ENCODE measurements at places on chromosomes 12 and 14.

- peak; percentile 96 for DNase-seq
Measured at GRCh38 chr12:52050758-52051541, at the start of gene NR4A1. Gene NR4A1 (plus strand): TSS chr12:52051442. CDS start chr12:52054329, 2,887 bp downstream.

DNA sequence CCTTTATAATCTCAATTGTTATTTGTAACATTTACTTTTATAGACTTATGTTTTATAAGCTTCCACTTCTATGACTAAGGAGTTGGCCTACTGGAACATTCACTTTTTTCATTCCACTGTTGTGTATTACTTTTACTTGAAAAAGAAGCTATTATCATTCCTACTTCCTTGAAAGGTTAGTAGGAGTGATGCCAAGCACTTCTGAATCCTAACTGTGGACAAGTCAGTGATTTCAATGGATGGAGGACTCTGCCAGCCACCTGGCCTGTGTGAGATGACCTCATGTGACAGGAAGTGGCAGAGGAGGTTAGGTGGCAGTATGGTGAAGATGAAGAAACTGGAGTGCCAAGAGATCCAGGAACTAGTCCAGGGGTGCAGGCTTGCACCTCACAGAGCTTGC, 46.0 kb downstream of the TECPR2 start:
- DNase-seq = no peak

GRCh38 chr12:57119294-57120085, 8.3 kb upstream of the STAT6 start:
- no peak for DNase-seq

- no peak for DNase-seq
Measured at GRCh38 chr12:14852880-14853279, 9.6 kb upstream of the ART4 start.

- no peak for DNase-seq
Measured at GRCh38 chr14:27410981-27411380, 813.1 kb upstream of the NOVA1 start.

GRCh38 chr12:131312793-131313545, 359.3 kb downstream of the ADGRD1 start:
- DNase-seq = no peak

DNA sequence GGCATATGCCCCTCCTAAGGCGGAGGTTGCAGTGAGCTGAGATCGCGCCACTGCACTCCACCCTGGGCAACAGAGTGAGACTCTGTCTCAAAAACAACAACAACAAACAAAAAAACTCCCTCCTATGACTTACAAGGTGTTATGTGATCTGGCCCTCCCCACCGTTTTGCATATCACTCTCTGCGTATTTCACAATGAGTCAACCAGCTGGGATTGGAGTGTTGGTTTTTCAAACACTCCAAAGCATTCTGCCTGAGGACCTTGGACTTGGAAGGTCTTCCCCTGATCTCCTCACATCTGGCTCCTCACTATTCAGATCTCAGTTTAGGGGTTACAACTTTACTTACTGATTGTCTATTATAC, 14.0 kb downstream of the MANSC1 start:
- DNase-seq = peak; percentile 78

GRCh38 chr12:30882706-30883105, 43.8 kb upstream of the TSPAN11 start:
- peak; percentile 16 for DNase-seq

GRCh38 chr12:50690925-50691324, 73.0 kb upstream of the ATF1 start:
- DNase-seq = peak; percentile 56

- no peak for DNase-seq
Measured at GRCh38 chr12:48512855-48513254, 12.6 kb upstream of the OR8S1 start.

DNA sequence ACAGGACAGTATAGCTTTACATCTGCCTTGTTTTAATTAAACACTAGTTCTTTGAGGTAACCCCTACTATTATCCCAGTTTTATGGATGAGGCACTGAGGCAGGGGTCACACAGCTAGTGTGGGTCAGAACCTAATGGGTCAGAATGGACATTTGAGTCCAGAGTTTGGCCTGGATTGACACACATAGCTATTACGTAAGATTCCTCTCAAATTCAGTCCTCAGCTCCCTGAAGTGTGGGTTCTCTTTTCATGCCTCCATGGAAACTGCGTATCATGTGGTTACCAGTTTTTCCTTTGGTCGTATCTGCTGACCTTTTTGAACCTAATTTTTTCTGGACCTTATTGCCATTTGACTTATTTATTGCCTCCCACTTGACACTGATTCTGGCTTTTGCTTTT, 40.4 kb downstream of the PSEN1 start:
- peak; percentile 37 for DNase-seq

DNA sequence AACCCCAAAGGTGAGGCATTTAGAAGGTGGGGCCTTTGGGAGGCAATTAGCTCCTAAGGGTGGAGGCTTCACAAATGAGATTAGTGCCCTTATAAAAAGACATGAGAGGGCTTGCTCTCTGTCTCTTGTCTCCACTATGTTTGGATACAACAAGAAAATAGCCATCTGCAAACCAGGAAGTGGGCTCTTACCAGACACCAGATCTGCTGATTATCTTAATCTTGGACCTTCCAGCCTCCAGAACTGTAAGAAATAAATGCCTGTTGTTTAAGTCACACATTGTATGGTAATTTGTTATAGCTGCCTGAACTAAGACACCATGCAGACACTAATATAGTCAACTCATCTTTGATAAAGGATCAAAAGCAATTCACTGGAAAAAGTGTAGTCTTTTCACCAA, 34.4 kb downstream of the TMEM116 start:
- DNase-seq = no peak

GRCh38 chr12:67939611-67940010, 49.6 kb upstream of the IFNG-AS1 start:
- DNase-seq = no peak

- DNase-seq = peak; percentile 91
Measured at GRCh38 chr12:49055978-49056754, 4.4 kb downstream of the KMT2D start.

- peak; percentile 23 for DNase-seq
Measured at GRCh38 chr14:69501423-69501838, 16.9 kb downstream of the PLEKHD1 start.

GRCh38 chr12:122752464-122753318, at the start of gene DENR:
Gene DENR (plus strand): TSS chr12:122752824. CDS start chr12:122753702, 878 bp downstream.
- DNase-seq = peak; percentile 96

GRCh38 chr14:21860172-21860571, 186.6 kb upstream of the OR4E1 start:
- DNase-seq = peak; percentile 38

- DNase-seq = no peak
Measured at GRCh38 chr12:83214185-83214584, 527.5 kb downstream of the TMTC2 start.

DNA sequence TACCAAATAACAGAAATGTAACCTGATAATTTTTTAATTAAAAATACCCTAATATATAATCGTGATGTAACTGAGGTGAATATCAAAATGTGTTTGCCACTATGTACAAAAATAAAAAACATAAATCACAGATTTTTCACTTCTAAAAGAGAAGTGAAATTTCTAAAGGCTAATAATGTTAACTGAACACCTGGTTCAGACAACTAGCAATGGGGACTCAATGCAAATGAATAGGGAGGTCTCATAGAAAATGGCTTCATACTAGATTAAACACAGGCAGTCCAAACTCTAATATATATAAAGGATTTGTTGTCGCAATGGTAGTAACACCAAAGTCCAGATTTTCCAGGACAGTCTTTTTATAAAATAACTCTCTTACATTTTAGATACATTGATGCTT, 365.4 kb upstream of the ATP2B1 start:
- no peak for DNase-seq

- no peak for DNase-seq
Measured at GRCh38 chr12:128825835-128826234, 2.1 kb upstream of the SLC15A4 start.

DNA sequence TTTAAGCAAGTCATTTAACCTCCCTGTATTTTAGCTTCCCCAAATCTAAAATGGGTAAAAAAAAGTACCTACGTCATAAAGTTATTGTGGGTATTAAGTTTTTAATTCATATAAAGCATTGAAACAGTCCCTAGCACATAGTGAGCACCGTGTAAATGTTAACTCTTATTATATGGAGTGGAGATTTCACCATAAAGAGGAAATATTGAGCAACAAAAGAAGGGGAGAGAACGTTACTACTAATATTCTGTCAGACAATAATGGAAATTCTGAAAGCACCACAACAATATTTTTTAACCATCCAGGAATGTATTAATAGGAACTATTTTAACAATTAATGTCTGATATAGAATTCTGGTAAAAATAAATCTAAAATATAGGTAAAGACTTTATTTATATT, 7.8 kb upstream of the CD163L1 start:
- no peak for DNase-seq

- no peak for DNase-seq
Measured at GRCh38 chr12:90631591-90632212, 323.3 kb downstream of the CCER1 start.

DNA sequence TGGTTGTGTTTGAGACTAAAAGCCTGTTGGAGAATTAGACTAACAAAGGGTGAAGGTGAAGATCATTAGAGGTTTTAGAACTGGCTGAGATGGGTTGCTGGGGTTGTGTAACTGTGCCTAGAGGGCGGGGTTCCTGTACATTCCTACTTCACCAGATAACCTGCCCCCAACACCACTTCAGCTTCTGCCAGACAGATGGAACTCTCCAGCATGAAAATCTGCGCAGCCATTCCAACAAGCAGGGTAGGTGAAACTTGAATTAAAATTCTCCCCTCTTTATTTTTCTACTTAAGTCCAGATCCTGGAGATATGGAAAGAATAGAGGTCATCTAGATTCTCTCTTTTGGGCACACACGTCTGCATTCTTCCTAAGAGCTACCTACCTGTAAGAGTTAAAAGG, 6.0 kb downstream of the FOXG1 start:
- no peak for DNase-seq

GRCh38 chr14:38546932-38547551, 291.1 kb upstream of the CLEC14A start:
- no peak for DNase-seq

GRCh38 chr12:4472046-4472445, 26.4 kb upstream of the FGF6 start:
- DNase-seq = no peak

GRCh38 chr14:75236467-75236866, 42.2 kb upstream of the FOS start:
- DNase-seq = no peak

DNA sequence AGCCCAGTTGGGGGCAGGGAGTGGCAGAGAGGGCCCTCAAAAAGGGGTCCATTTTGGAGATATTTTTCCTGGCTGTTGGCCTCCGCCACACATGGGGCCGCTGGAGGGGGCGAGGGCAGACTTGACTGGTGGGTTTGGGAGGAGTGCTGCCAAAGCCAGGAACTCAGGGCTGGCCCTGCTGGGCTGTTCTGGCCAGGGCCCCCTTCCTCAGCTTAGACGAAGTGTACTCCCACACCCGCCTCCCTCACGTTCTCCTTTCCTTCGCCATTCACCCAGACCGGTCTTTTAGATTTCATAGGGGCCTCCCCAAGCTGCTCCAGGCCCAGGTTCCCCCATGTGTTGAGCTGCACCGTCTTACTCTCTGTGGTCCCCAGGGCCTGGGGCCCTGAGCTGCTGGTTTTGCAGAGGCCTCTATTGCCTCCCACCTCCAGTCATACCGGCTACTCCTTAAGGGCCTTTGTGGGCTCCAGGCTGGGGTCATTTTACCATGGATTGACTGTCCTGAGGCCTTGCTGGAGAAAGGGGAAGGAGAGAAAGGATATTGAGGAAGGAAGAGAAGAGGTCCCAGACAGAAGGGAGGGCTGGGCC, 1.3 kb downstream of the KRT7 start:
- no peak for DNase-seq

- no peak for DNase-seq
Measured at GRCh38 chr12:102946042-102946441, 11.4 kb upstream of the ASCL1 start.

DNA sequence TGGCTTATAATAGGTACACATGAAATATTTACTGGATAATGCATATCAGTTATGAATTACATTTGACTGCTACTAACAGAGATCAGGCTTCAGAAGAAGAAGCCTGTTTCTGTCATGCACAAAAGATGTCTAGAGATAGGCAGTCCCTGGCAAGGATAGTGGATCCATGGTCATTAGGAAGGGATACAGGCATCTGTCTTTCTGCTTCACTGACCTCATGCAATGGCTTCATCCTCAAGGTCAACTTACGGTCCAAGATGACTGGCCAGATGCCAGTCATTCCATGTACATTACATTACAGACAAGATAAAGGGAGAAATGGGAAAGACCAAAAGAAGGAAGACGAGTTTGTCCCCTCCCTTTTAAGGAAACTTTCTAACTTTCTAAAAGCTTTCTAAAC, 94.0 kb downstream of the NUAK1 start:
- peak; percentile 47 for DNase-seq

DNA sequence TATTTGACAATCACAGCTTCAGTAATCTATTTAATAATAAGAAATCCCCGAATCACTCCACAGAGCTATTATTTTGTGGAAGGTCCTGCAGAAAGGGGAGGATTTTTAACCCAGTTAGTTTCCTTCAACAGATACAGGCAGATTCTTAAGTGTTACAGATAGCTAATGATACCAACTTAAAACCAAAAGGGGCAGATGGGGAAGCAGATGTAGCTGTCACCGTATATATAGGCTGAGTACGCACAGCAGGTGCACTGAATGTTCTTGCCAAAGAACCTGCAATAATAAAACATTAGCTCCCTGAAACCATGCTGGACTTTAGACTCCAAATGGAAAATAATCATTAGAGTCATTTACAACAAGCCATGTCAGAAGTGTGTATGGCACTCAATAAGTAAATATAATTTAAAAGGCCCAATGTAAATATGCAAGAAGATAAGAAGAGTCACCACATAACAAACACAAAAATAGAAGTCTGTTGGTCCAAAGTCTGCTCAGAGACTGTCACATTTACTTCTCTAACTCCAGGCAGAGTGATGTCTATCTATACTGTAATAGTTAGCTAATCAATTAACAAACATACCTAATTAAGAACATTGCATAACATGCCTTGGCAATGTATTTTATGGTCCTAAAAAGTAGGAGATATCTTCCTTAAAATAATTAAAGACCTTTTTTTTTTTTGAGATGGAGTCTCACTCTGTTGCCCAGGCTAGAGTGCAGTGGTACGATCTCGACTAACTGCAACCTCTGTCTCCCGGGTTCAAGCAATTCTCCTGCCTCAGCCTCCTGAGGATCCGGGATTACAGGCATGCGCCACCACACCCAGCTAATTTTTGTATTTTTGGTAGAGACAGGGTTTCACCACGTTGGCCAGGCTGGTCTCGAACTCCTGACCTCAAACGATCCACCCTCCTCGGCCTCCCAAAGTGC, 78.8 kb downstream of the SEC23A start:
- no peak for DNase-seq

GRCh38 chr12:122403115-122403770, 19.2 kb downstream of the CLIP1 start:
- no peak for DNase-seq

GRCh38 chr14:74649167-74649566, 37.1 kb upstream of the LTBP2 start:
- no peak for DNase-seq

- DNase-seq = peak; percentile 65
Measured at GRCh38 chr14:50542941-50543418, 10.6 kb upstream of the MAP4K5 start.

DNA sequence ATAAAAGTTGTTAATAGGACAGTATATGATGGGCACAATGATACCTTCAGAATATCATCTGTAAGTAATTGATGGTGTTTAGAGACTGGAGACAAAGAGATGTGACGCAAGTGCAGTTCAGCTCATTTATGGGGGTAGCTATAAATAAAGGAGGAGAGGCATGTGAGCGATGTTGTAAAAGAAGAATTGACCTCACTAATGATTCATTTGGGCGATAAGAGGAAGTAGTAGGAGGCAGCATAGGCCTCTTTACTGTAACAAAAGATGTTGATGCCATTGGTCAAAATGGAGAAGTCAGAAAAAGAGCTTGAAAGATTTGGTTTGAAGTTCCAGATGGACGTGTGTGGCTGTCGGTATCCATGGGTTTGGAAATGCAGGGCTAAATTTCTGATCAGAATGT, 70.0 kb downstream of the FLRT2 start:
- DNase-seq = peak; percentile 70

Measured in iris pigment epithelial cell (primary cell).